ENCODE measurements at places on chromosomes 5 and 9.

DNA sequence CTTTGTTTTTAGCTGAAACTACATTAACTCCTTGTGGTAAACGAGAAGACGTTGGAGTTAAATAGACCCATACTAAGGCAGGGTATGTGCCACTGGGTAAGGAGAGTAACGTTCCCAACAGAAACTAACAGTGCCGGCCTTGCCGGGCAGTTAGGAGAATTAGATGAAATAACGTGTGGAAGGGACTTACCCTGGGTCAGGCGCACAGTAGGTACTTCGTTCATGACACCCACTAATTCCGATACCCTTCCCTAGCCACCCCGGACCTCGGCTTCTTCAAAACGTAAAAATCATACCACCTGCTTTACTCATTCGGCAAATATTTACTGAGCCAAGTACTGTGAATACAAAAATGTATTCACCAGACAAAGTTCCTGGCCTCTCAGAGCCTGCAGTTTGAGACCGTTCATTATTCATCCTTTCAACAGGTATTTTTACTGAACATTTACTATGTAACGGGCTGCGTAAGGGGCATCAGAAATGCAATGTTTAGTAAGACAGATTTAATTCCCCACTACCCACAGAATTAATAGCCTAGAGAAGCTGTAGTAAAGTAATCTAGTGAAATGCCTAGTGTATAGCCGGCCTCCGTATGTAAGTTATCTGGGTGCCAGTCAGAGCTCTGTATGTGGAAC, 3.2 kb upstream of the SMIM23 start:
- no peak for DNase-seq

GRCh38 chr5:135156715-135157404, 122.8 kb upstream of the PITX1 start:
- DNase-seq: no peak

DNA sequence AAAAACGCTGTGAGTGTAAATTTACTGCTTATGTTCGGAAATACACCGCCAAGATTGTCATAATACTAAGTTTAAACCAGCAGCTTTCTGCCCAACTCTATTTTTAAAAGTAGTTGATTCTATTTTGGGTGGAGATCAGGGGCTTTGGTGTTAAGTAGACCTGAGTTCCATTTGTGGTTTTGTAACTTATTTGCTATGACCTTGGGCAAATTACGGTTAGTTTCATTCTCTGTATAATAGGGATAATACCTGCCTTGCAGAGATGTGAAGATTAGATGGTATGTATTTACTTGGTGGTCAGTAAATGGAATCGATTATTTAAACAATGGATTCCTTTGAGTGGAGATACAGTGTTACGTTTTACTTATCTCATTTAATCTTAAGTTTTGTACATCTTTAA, 1.6 kb downstream of the RAD23B start:
- no peak for DNase-seq

- DNase-seq: no peak
Observed at GRCh38 chr5:83662558-83662957, 58.1 kb downstream of the HAPLN1 start.

DNA sequence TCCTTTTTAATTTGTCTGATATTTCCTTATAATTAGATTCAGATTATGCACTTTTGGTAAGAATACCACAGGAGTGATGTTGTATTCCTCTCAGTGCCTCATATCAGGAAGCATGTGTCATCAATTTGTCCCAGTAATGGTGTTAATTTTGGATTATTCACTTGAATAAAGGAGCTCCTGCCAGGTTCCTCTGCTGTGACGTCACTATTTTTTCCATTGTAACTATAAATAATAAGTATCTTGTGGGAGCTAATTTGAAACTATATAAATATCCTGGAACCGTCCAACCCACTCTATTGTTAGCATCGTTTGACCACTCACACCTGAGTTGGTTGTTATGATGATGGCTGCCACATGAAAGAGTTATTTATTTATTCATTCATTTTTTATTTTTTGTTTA, 107.9 kb downstream of the INVS start:
- DNase-seq: no peak
